ENCODE measurements at places on chromosomes 5 and 9. TPM values are rescaled to one million over a fixed set of nuclear protein-coding genes. Genes with fewer than 3 reads are reported as not detected.

DNA sequence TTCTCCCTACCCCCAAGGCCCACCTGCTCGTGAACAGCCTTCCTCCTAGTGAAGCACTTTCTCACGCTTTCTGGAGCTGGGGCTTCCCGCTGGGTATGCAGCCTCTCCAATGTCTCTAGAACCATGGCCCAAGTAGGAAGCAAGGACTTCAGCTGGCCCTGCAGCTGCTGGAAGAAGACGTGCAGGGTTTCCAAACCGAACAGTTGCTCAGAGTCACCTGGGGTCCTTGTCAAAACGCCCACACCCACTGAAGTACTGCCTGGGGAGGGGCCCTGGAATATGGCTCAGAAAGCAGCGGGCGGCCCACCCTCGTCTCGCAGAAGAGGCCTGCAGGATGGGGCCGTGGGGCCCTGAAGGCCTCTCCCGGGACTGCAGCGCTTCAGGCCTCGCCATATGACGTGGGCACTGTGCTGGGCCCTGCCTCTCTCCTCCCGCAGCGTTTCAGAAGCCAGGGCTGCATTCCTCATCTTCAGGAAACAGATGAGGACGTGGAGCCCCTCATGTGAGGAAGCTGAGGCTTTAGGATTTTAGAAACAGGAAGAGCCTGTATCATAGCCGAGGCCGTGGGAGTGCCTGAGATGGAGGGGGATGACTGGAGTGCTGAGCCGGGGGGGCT is 116.0 kb upstream of the LMX1B start:
- DNase-seq = no peak

ERBIN gene
- total RNA-seq = 64.4 TPM

NRG2 gene
- total RNA-seq = 0.07 TPM

GRCh38 chr5:122463221-122463620 is 151.2 kb downstream of the SNCAIP start:
- no peak for DNase-seq

GRCh38 chr9:110187126-110187525 is 20.8 kb downstream of the C9orf152 start:
- DNase-seq = no peak

SLC4A9 gene
- total RNA-seq = 0.56 TPM

RUSC2 gene
- 5.3 TPM for total RNA-seq

S1PR3 gene
- 0.48 TPM for total RNA-seq

DNA sequence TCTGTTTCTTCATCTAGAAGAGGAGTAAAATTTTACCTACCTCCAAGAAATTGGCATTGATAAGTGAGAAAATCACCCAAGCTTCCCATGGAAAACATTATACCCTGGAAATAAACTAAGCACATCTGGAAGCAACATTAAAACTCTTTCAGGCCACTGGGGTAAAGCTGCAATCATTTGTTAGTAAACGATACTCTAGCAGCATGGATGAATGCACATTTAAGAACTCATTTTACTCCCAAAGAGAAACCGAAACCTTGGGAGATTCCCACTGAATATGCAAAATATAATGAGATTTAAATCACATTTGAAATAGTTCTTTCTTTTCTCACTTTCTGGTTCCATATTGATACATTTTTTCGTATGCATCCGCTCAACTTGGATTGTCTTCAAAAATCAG is 467.5 kb downstream of the EFNA5 start:
- DNase-seq = no peak

IFNE gene
- not detected for total RNA-seq

- DNase-seq = no peak
Observed at GRCh38 chr9:36346569-36346968, 53.5 kb downstream of the RNF38 start.

- no peak for DNase-seq
Observed at GRCh38 chr9:92730897-92731296, 33.7 kb downstream of the BICD2 start.

DNA sequence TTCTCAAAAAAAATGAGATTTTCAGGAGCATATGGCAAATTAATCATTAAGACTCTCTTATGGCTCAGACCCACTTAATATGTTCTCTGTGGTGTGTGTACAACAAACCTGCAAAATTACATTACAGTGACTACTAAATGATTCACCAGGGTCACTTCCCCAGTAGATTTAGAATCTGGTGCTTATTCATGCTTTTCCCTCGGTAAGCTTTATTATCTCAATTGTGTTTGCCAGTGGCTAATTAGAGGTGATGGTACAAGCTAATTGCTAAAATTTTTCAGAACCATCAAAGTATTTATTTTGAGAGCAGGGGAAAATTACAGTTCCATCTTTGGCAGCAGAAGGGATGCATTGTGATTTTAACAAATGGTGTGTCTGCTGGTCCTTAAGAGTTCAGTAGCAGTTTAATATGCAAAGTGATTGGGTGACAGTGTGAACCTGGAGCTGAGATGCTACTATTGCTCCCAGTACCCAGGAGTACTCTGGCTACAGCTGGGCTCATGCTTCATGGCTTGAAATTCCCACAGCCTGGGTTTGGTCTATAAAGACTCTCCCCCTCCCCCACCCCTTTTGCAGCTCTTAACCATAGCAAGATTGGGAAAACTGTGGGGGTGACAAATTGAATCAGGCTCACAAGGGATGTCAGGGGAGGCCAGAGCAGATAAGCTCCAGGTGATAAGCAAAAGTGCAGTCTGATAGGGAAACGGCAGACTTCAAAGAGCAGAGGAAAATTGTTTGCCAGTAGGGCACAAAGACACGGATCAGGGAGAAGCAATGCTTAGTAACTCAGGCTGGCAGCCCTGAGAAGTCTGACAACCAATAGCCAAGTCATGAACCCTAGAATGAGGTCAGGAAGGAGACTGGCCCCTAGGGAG is 92.8 kb upstream of the RAD23B start:
- DNase-seq = no peak

DNA sequence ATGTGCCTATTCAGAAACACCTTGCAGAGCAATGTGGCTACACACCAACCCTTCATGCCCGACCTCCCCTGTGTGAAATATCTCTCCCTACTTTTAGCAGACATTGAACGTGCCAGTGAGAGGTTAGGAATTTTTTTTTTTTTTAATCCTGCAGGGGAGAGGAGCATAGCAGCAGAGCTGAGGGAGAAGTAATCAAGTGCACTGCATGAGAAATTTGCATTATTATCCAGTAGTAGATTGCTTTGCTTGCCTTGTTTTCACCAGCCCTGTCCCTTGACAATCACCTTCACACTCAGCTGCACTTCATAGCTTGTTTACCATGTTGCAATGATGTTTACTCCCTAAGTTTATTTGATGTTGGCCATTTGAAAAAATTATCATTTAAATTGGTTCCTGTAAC is 489.6 kb upstream of the ZNF608 start:
- no peak for DNase-seq

JAKMIP2 gene
- total RNA-seq = 1.2 TPM

DNA sequence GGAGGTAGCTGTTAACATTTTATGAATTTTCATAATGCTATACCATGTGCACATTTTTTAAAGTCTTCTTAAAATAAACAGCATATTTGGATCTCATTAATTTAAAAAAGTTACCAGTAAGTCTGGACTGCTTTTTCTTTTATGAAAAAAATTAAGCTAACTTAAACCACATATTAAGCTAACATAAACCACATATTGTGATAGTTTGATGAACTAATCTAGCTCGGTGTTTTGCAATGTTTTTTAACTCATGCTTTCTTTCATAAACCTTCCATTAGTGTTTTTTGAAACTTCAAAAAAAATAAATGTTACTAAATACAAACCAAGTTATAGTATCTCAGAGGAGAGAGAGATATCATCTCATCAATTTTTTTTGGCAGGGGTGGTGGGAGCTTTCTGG is 26.5 kb downstream of the POLK start:
- no peak for DNase-seq

DNA sequence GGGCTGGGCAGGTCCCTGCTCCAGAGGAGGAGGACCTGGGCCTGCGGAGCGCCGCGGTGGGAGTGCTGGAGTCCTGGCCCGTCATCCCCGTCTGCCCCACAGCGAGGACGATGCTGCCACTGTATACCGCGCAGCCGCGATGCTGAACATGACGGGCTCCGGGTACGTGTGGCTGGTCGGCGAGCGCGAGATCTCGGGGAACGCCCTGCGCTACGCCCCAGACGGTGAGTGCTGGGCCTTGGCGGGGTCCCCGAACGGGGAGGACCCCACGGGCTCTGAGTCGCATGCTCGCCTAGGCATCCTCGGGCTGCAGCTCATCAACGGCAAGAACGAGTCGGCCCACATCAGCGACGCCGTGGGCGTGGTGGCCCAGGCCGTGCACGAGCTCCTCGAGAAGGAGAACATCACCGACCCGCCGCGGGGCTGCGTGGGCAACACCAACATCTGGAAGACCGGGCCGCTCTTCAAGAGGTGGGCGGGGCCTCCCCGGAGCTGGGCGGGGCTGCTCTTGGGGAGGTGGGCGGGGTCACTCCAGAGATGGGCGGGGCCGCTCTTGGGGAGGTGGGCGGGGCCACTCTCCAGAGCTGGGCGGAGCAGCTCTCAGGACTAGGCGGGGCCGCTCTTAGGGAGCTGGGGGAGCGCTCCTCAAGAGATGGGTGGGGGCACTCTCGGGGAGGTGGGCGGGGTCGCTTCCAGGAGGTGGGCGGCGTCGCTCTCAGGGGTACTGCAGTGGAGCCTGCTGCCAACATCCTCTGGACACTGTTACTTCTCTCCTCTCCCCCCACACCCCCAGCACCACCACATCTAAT is 13.1 kb downstream of the LRRC26 start:
- peak; percentile 72 for DNase-seq

DNA sequence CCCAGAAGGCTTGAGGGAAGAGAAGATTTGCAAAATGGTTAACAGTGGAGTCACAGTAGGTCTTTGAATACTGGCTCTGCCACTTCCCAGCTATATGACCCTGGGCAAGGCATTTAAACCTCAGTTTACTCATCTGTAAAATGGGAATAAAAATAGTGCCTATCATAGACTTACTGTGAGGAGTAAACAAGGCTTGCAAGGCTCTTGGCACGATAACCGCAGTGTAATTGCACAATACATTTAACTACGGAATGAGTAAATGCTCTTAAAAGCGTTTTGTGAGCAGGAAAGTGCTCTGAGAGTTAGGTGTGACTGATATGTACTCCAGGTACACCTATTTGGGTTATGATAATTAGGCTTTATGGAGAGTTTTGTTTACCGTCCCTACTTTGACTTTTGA is 8.4 kb downstream of the SLC36A3 start:
- DNase-seq = no peak

DNA sequence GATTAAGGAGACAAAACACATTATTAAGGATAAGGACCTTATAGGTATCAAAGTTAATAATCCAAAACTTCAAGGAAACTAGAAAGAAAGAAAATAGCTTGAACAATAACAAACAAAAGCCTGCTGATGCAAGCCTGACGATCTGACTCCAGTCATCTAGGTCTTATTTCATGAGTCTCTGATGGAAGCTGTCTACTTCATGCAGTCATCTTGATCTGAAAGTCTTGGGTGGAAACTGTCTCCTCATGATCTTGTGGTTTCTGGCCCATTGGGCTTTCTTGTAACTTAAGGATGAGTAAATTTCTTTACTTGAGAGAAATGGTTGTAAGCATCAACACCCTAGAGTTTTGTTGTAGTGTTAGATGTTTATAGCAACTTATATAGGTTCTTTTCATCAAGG is 20.6 kb upstream of the PSIP1 start:
- DNase-seq = no peak

EGFL7 gene
- 1.1 TPM for total RNA-seq

GRCh38 chr5:72122602-72123001 is 15.3 kb downstream of the MAP1B start:
- no peak for DNase-seq

VCAN gene
- 0.14 TPM for total RNA-seq

SLC6A3 gene
- total RNA-seq = not detected

Measured in activated T-cell treated with anti-CD3 and anti-CD28 coated beads, Interleukin-2, amount 50 U/mL, for 72 hours (primary cell).